ENCODE measurements at places on chromosomes 1 and 21.

GRCh38 chr1:1763657-1764621 is 14.3 kb downstream of the NADK start:
- DNase-seq: peak; percentile 24

- DNase-seq: no peak
These were observed 269.7 kb downstream of the DYRK1A start for GRCh38 chr21:37636152-37636860.

DNA sequence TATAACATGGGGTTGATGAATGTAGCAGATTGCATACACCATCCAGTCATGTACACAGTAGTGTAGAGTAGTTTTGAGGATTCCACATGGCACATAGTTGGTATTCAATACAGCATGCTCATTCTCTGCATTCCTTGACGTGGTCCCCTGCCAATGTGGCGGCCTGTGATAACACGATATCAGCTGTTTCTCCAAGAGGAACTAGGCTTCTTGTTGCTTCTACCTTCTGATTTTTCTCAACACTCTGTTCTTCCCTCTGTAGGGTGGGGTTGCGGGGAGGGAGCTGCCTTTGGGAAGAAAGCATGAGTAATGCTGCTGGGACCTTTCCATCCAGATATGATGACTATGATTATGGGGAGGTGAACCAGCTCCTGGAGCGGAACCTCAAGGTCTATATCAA is 19.4 kb downstream of the SESN2 start:
- no peak for DNase-seq

DNA sequence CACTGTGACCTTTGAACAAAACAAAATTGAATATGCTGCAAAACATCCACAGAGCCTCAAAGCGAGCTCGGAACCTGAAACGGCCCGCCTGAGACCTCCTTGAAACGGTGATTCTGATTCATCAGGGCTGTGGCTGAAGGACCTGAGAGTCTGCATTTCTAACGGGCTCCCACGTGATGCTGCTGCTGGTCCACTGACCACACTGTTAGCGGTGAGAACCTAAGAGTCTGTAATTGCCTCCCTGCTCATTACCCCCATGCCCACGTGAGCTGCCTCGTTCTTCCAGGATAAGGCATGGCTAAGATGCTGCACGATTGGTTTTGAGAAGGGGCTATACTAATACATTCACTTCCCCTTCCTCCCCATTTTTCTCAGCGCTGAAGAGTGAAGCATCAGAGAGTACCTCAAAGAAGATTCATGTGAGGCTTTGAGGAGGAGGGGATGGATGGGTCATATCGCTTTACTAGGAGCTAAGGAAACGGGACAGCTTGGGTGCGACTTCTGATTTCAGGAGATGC is 9.7 kb downstream of the TLR5 start:
- no peak for DNase-seq

DNA sequence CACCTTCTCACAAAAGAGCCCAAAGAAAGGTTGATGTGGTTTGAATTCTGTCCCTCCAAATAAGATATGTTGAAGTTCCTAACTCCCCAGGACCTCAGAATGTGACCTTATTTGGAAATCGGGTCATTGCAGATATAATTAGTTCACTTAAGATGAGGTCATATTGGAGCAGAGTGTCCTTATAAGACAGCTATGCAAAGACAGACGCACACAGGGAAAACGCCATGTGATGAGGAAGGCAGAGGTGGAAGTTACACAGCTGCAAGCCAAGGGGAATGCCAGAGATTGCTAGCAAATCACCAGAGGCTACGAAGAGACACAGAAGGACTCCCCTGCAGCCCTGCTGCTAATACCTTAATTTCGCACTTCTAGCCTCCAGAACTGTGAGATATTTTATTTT is 5.2 kb upstream of the ABCB10 start:
- DNase-seq: no peak

- no peak for DNase-seq
These were observed 79.3 kb downstream of the DENND1B start for GRCh38 chr1:197695961-197696360.

GRCh38 chr1:169572187-169572586 is 14.1 kb downstream of the F5 start:
- DNase-seq: peak; percentile 30

- DNase-seq: no peak
These were observed 81.9 kb downstream of the SIM2 start for GRCh38 chr21:36780861-36781260.

GRCh38 chr1:150008699-150009098 is 1.8 kb downstream of the OTUD7B start:
- no peak for DNase-seq

DNA sequence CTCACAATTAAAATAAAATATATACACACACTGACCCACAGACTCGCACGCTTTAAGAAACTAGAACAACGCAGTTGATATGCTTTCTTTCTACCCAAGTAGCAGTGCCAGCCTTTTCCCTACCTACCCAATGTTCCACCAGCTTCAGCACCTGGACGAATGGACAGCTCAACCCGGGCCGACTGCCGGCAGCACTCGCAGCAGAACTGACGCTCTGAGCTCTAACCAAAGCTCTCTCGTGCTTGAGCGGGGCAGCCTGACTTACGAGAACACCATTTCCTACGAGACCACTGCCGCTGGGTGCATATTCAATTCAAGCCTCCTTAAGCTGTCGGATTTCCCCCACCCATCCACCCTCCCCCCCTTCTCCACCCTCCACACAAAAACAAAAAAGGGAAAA is 127.4 kb upstream of the DPYD start:
- DNase-seq: peak; percentile 69

- DNase-seq: no peak
These were observed 2.8 kb downstream of the ADGRL2 start for GRCh38 chr1:81803431-81804110.

GRCh38 chr1:114130846-114131525 is 22.7 kb downstream of the SYT6 start:
- no peak for DNase-seq

DNA sequence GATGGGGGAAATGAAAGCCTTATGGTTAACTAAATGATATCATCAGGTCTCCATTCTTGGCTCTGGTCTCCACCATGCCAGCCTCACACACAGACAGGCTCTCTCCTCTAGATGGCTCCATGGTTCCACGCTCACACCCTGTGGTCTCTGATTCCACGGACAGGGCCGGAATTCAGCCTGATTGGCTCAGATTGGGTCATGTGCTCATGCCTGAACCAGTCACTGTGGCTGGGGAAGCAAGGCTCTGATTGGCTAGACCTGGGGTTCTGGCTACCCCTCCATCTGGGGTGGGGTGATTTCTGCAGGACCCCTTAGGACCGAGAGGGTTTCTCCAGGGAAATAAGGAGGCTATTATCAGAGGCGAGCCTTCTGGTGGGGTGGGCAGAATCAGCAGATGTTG is 277.0 kb downstream of the PTPRU start:
- DNase-seq: no peak
